ENCODE measurements at places on chromosomes 2 and 18. TPM values are rescaled to one million over a fixed set of nuclear protein-coding genes. Genes with fewer than 3 reads are reported as not detected.

DNA sequence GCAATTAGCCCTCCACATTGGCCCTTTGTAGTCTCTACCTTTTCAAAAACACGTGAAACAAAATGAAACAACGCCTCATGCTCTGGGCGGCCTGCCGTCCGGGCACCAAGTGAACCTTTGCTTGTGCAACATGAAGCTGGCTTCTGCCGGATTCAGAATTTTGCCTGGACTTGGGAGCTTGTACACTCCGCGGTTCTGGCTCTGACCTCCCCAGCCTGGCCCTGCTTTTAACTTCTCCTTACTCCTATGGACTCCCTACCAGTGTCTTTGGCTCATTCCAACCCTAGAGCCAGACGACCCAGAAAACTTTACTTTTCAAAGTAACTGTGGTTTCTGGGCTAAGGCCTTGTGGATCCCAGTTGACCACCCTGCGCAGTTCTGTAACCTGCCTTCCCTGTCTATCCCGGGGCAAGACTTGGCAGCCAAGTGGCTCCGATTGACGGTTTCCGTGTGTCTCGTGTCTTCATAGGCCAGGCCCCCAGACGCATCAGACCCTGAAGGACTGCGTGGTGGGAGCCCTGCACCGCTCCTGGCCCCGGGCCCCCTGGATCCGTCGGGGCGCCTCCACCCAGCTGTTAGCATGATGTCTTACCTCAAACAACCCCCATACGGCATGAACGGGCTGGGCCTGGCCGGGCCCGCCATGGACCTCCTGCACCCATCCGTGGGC lies 1.9 kb downstream of the OTX1 start:
- no peak for DNase-seq

- DNase-seq, result no peak
Observed at GRCh38 chr2:134283661-134284060, 29.8 kb downstream of the MGAT5 start.

NLRC4 gene
- total RNA-seq, result 0.07 TPM

DNA sequence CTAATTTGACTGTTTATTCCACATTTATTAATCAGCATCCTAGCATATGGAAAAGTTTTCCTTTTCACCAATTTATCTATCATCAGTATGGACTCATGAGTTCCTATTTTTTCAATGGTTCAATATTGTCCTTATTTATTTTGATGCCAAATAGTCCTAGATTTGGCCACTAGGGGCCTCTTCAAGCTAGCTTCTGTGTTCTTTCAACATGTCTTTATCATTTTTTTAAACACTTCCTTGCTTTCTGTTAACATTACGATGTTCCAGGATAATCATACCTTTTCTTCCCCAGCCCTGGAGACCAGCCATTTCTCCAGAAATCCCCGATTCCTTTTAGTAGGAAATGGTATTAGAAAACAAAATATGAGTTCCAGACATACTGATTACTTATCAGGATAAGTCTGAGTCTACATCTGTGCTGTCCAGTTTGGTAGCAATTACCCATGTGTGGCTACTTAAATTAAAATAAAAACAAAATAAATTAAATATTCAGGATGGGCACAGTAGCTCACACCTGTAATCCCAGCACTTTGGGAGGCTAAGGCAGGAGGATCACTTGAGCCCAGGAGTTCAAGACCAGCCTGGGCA lies 70.6 kb downstream of the RPE start:
- no peak for DNase-seq

DNA sequence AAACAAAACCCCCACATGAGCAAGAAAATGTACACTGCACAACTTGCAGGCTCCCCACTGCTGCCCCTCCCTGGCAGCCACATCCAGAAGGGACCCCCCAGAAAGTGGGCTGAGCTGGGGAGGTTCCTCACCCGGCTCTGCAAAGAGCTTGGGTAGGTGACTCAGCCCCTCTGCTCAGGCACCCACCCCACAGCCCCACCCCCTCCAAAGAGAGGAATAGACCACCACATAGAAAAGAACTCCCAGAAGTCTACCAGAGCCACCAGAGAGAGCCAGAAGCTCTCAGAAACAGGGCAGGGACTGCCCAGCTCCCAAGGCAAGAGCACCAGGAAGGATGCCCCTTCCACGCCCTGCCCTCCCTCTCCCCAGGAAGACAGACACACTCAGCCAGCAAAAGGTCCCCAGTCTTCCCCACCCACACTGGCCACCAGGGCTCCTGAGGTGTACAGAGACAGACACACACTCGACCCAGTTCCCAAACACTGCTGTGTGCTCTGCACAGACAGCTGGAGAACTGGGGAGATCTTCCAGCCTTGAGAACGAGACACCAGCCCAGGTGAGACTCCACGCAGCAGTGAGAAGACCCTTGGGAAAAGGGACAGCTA lies 28.2 kb downstream of the BIN1 start:
- DNase-seq, result no peak
